ENCODE measurements at places on chromosomes 7 and 10. TPM values are rescaled to one million over a fixed set of nuclear protein-coding genes. Genes with fewer than 3 reads are reported as not detected.

GRCh38 chr10:45427262-45427969, 53.4 kb downstream of the ALOX5 start:
- DNase-seq: no peak

GRCh38 chr7:1176891-1177373, 16.9 kb upstream of the ZFAND2A start:
- peak; percentile 61 for DNase-seq

DNA sequence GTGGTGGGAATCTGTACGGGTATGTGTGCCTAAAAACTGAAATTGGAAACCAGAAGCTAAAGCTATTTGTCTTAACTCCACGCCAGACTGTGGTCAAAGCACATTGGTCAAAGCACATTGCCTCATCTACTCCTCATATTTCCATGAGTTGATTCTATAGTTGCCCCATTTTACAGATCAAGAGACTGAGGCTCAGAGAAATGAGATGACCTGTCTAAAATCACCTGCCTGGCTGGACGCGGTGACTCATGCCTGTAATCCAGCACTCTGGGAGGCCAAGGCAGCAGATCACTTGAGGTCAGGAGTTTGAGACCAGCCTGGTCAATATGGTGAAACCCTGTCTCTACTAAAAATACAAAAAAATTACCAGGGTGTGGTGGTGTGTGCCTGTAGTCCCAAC, 21.7 kb upstream of the MNX1 start:
- DNase-seq: no peak

- DNase-seq: no peak
Observed at GRCh38 chr10:22379059-22379458, 33.8 kb downstream of the SPAG6 start.

- no peak for DNase-seq
Observed at GRCh38 chr7:122132341-122132740, 11.7 kb downstream of the AASS start.

- no peak for DNase-seq
Observed at GRCh38 chr10:14701466-14701865, 73.2 kb downstream of the FAM107B start.

- peak; percentile 96 for DNase-seq
Observed at GRCh38 chr10:69890065-69890847, 88.5 kb downstream of the COL13A1 start.

GRCh38 chr10:15856328-15857015, 3.8 kb downstream of the MINDY3 start:
- DNase-seq: no peak

- DNase-seq: peak; percentile 91
Observed at GRCh38 chr7:130148561-130148960, 56.6 kb downstream of the TMEM209 start.

- DNase-seq: no peak
Observed at GRCh38 chr10:16923309-16923708, 106.1 kb upstream of the RSU1 start.

- DNase-seq: no peak
Observed at GRCh38 chr7:84701524-84702306, 485.1 kb downstream of the SEMA3D start.

DNA sequence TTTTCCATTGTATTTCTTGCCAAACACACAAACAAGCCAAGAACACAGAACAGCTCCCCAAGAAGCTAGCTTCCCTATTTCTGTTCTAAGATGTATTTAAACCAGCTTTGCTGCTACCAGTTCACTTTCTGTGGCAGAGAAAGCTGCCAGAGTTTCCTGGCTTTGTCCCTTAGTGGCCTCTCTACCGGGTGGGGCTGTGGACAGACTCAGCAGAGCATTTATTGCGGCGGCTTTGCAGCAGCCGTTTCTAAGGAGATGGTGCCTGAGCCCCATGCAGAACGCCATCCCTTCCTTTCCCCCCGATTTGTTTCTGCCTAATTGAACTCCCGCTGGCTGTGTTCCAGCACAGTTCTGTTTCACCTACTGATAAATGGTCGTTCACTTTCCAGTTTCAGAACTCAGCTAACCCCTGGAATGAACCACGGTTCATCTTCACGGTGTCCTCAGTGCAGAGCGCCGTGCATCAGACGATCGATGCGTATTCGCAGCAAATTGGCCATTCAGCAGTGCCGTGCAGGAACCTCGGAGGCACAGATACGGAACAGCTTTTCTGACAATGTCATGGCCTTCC, 33.8 kb upstream of the SFMBT2 start:
- DNase-seq: peak; percentile 35

DNA sequence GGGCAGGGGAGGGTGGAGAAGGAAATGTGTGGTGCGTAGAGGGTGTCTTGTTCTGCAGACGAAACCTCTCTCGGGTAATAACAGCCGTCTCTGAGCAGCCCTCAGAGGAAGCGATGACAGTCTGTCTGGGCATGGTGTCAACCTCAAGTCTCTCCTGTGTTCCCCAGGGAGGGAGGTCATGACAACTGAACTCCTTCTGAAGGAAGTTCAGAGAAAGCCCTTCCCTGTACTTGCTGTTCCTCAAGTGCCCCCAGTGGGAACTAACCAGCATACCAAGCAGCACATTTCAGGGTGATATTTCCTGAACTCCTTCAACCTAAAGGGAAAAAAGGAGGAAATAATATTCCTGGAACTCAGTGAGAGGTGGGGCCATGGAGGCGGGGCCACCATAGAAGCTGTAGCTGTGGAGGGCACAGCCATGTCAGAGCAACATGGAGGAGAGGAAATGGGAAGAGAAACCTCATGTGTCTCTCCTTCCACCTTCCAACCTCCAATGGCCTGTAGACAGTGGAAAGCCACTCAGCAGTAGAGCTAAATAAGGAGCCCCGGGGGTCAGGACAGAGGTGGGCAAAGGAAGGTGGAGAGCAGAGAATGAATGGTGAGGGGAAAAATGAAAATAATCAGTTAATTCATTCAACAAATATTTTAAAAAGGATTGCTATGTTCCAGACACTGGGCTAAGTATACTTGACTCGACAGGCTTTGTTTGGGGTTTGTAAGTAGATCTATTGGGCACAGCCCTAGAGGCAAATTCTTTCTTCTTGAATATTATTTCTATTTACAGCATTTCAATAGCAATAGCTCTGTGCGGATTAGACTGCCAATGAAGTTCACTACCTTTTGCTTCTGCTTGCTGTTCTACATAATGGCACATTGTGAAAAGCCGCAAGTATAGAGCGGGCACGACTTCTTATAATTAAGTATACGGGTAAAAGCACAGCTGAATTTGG, 61.0 kb upstream of the AOAH start:
- DNase-seq: no peak

GRCh38 chr10:22958338-22958737, 30.5 kb downstream of the ARMC3 start:
- DNase-seq: no peak

DNA sequence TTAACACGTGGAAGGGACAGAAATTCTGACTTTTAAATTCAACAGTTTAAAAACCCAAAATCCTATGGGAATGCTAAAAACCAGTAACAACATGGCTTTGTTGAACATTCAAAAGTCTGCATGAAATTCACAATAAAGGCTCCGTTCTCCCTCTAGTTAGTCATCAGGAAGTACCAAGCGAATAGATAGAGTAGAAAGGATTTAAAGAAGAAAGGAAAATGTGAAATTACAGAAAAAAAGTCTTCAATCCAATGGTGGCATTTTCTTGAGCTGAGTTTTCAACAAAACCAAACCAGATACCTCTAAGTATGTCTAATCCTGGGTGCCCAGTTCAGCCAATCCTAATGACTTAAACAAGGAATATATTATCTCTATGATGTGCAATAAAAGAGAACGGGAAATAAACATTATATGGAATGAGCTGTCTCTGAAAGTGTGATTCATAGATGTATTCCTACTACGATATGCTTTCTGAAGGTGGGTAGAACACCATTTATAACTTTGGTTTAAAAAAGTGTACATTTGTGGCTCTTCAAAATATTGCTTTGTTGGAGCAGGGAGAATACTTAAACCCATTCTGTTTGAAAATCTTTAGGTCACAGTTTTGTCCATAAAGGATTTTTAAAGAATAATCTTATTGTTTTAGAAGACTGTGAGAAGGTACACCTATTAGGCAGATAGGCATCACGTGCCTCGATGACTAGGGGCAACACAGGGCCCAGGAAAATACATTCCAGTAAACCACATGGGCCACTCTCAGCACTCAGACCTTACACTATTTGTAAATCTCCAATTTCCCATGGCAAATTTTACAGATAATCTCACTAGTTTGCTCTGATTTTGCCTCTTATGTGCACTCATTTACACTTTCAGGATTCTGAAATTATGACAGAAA, 87.7 kb downstream of the CUBN start:
- no peak for DNase-seq

DNA sequence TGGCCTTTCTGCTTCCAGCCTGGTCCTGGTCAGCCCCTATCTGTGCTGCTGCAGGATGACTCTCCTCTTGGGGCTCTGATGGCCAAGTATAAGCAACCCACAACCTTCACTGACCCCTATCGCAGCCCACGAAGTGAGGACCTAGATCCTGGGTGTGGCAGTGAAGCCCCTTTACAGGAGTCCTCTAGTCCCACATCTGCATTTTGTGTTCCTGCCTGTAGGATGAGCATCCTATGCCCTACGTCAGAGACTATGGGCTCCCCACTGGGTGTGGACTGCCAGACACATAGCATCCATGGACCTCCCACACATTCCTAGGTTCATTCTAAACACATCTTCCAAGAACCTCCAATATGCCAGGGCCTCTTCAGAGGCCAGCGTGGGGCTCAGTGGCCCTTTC, 29.0 kb downstream of the ARHGAP22 start:
- DNase-seq: no peak

DNA sequence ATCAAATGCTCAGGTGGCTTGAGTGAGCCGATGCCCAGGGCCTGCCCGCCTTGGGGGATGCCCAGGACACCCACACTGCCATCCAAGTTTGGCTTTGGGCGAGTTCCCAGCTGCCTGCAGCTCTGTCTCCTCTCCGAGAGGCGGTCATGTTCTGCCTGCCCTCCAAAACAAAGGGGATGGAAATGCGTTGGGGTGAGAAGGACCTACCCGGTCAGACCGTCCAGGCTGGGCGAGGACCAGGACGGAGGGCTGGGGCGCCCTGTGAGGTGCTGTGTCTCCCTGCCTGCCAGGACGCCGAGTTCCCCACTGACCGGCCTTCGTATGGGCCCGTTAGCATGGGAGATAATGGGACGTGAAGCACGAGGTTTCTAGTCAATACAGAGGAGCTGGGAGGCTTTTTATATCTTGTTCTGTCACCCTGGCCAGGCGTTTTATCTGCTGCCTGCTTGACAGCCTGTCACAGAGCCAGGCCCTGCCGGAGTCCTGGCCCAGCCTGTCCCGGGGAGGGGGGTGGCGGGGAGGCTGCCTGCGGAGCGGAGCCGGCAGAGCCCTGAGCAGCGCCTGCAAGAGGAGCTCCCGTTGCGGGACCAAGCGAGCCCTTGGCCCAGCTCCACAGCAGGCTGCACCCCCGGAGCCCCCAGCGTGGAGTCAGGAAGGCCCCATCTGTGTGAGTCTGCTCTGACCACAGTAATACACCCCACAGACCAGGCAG, 22.0 kb upstream of the ELFN1 start:
- peak; percentile 73 for DNase-seq

DNA sequence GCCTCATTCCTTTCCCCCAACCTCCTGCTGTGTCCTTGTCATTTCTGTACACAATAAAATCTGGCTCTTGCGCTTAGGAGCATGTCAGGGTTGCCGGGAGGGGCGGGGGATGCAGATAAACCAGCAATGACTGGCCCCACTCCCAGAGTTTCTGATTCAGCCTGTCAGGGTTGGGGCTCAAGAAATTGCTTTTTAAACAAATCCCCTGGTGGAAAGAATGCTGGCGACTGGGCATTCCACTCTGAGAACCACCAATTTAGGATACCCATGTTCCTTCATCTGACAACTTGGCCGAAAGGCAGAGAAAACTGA, 376.4 kb downstream of the TCERG1L start:
- peak; percentile 93 for DNase-seq

DNA sequence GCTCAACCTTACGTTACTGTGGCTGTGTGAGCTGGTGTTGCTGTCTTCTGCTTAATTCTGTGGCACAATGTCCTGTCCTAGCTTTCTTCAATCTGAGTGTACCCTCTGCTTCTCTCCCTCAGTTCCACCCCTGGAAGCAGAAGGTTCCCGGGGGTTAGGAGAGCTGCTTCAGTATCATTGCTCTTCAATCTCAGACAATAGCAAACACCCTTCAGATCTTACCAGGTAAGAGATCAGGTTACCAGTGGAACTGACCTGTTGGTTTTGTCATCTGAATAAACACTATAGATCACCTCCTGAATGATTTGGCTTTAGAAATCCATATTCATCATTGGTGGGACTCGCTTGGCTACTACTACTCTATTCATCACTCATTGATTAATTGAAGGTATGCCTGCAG, 48.4 kb downstream of the DNAJB9 start:
- DNase-seq: no peak

Gene MYOZ1
- 1.2 TPM for total RNA-seq

Gene CALU
- total RNA-seq: 136 TPM

Gene TACR2
- not detected for total RNA-seq

Gene GNAT3
- total RNA-seq: not detected

Gene PILRA
- total RNA-seq: 1.6 TPM

Gene GRM3
- not detected for total RNA-seq

Gene NKX2-3
- total RNA-seq: not detected

Gene C10orf67
- not detected for total RNA-seq
